ENCODE measurements at places on chromosomes 11 and 22.

DNA sequence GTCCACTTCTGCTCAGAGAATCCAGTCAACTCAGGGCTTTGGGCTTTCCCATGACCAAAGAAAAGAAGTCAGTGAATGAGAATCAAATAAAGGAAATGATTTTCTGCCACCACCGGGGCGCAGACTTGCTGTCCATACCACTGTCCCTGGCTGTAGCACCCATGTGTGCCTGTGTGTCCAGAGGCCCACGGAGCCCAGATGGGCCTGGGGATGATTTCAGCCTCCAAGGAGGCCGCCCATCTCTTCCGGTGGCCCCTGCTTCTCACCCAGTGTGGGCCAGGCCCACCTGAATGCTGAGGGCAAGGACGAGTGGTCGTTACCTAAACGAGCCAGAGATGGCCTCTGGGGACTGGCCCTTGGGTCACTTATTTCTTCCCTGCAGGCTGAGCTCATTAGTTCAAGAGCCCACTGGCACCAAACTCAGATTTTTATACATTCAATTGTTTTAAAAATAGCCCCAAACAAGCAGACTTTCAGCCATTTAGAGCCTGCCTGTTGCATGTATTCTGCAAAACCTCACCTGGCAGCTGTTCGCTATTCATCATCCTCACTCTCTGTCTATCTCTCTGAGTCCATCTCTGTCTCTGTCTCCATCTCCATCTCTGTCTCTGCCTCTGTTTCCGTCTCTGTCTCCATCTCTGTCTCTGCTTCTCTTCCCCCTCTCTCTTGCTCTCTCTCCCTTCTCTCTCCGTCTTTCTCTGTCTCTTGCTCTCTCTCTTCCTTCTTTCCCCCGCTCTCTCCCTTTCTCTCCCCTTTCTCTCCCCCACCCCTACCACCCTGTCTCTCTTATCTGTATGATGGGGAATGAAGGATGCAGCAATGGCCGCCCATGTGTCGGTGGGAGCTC, 24.2 kb downstream of the KRTAP5-5 start:
- DNase-seq: no peak

DNA sequence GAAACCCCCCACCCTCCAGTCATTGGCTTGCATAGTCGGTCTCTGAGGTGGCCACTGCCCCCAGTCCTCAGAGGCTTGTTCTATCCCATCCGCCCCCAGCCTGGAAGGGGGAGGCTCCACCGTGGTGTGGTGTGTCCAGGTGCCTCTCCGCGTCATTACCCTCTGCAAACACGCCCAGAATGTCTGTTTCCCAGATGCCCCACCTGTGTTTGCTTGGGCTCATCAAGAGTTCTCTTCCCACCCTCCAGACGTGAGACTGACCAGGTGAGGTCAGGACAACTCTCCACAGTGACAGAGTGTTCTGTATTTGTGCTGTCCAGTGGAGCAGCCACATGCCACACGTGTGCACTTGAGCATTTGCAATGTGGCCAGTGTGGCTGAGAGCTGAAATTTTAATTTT, 24.9 kb downstream of the LRRC10B start:
- peak; percentile 18 for DNase-seq

GRCh38 chr11:13686776-13687175, 18.3 kb downstream of the FAR1 start:
- DNase-seq: no peak

DNA sequence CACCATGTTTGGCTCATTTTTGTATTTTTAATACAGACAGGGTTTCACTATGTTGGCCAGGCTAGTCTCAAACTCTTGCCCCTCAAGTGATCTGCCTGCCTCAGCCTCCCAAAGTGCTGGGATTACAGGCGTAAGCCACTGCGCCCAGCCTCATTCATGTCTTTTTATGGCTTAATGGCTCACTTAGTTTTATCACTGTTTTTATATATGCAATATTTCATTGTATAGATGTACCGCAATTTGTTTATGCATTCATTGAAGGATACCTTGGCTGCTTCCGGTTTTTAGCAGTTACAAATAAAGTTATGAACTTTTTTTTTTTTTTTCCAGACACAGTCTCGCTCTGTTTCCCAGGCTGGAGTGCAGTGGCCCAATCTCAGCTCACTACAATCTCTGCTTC, 5.5 kb upstream of the TCN2 start:
- DNase-seq: no peak

DNA sequence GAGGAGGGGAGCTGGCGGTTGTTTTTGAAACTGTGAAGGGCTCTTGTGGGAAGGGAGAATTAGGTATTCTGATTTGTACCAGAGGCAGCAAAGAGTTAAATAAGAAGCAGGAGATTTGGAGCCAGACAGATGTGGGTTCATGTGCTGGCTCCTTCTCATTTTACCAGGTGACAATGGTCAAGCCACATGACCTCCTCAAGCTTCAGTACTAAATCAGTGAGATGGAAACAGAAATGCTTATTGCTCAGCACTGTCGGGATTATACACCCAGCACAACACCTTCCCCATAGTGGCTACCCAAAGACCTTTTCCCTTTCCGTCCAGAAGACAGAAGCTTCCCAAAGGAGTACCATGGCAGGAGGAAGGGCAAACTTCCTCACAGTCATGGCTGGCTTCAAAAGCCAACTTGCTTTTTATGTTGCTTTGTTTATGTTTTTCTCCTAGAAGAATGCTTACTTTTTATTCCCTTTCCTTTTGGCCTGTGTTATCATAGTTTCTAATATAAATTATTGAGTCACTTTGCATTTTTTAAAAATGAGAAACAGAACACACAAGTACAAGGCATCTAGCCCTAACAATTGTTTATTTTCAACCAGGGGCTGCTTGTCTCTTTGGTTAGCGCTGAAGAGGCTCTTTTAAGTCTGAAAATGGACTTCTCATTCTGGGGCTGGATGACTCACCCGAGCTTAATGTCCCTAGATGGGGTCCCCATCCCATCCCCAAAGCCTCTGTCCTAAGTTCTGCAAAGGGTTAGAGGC, 181.5 kb upstream of the ZBED5 start:
- no peak for DNase-seq

All from NCI-H1417 treated with DMSO at 0.1 percent for 48 hours (cell line).